ENCODE measurements at places on chromosomes 3 and 15. TPM values are rescaled to one million over a fixed set of nuclear protein-coding genes. Genes with fewer than 3 reads are reported as not detected.

The ALDH1A3 gene
- 0.55 TPM for total RNA-seq

The ABI3BP gene
- 12.9 TPM for total RNA-seq

GRCh38 chr15:98876451-98877369 is 130.9 kb downstream of the PGPEP1L start:
- H3K4me3 ChIP-seq, result peak overlapping the region; percentile 65
- no peaks in the 10 kb centered on the region for H3K36me3 ChIP-seq
- DNase-seq, result peak; percentile 68
- H3K4me1 ChIP-seq, result peaks cover 97% of the 10 kb centered on the region
- peak overlapping the region; percentile 76 for H3K27ac ChIP-seq

DNA sequence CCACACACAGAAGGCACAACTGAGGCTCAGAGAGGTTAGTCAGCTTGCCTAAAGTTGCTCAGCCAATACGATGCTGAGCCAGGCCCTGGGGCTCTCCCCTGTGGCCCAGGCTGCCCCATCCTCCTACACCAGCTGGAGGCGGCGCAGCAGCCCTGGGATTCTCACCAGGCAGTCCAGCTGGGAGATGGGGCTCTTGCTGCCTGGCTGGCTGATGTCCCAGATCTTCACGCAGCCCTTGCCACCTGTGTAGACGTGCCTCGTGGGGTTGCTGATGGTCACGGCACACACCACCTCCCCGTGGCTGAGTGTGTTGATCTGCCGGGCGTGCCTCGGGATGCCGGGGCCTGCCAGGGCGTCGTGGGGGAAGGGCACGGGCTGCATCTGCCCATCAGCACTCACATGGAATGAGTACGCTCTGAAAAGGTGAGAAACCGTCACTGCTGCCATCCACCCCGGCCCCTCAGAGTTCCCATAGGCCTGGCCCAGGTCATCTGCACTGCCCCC is 42.8 kb downstream of the TLE3 start:
- H3K36me3 ChIP-seq, result peaks cover 10% of the 10 kb centered on the region
- no peaks in the 10 kb centered on the region for H3K27me3 ChIP-seq
- no peaks in the 10 kb centered on the region for H3K4me1 ChIP-seq
- no peak for DNase-seq

- H3K4me3 ChIP-seq, result no peak overlapping the region
- peaks cover 5% of the 10 kb centered on the region for H3K36me3 ChIP-seq
- no peak for DNase-seq
- no peaks in the 10 kb centered on the region for H3K4me1 ChIP-seq
- no peaks in the 10 kb centered on the region for H3K27me3 ChIP-seq
- no peak overlapping the region for H3K27ac ChIP-seq
Measured at GRCh38 chr15:61682891-61683735, 377.1 kb downstream of the VPS13C start.

- no peaks in the 10 kb centered on the region for H3K27me3 ChIP-seq
- peak overlapping the region; percentile 44 for H3K27ac ChIP-seq
- H3K36me3 ChIP-seq, result peaks cover 10% of the 10 kb centered on the region
- H3K4me1 ChIP-seq, result peaks cover 46% of the 10 kb centered on the region
Measured at GRCh38 chr15:80991421-80991820, 1.8 kb upstream of the MESD start.

GRCh38 chr15:40452296-40453090 is 11.7 kb downstream of the BAHD1 start:
- no peaks in the 10 kb centered on the region for H3K36me3 ChIP-seq
- peaks cover 54% of the 10 kb centered on the region for H3K4me1 ChIP-seq
- H3K4me3 ChIP-seq, result no peak overlapping the region
- no peak overlapping the region for H3K27ac ChIP-seq
- no peak for DNase-seq
- H3K27me3 ChIP-seq, result no peaks in the 10 kb centered on the region

The ARPIN gene
- 6.0 TPM for total RNA-seq

DNA sequence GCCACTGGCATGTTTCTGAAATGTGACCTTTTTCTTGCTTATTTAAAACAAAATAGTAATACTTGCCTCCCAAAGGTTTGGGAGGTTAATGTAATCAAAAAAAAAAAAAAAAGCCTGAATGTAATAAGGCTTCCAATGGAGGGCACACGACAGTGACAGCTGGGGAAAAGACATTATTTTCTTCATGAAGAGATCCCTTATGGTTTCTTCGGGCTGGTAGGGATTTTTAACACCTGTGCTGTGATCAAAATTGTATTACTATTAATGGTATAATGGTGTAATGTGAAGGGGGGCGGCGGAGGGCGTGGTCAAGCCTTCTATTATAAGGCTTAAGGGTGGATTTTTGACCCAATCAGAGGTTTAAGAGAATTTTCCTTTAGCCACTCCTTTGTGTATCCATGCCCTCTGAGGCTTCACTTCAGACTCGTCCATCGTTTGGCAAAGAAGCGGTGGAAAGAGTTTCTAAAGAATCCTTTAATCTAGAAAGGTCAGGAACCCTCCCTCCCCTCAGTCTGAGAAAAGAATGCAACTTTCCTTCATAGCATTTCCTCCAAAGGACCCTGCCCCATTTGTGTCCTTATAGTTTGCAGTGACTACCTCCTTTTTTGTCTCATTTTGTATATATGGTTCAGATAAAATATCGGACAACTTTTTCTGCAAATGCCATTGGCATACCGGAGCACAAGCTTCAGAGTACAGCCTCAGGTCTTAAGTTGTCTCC is 89.5 kb upstream of the CHD2 start:
- H3K4me3 ChIP-seq, result peak overlapping the region; percentile 85
- peaks cover 8% of the 10 kb centered on the region for H3K36me3 ChIP-seq
- peaks cover 50% of the 10 kb centered on the region for H3K4me1 ChIP-seq

DNA sequence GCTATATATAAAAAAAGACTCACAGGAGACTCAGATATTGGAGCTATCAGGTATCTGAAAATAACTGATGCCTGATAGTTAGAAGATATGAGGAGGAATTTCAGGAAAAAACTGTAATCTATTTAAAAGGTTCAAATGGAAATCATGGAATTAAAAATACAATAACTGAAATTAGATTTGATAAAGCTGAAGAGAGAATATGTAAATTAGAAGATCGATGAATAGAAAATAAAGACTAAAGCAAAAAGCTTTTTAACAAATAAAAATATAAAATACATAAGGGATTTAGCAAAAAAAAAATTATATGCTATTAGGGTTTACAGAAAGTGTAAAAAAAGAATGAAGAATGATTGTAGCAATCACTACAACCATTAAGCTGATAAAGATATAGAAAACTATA is 679.8 kb upstream of the LMCD1 start:
- no peak for DNase-seq
- H3K27ac ChIP-seq, result no peak overlapping the region
- no peaks in the 10 kb centered on the region for H3K4me1 ChIP-seq
- 0 out of 2 replicates have a peak, but pooled peaks cover 4% of the 10 kb centered on the region for H3K36me3 ChIP-seq
- H3K27me3 ChIP-seq, result no peaks in the 10 kb centered on the region
- no peak overlapping the region for H3K4me3 ChIP-seq

The SPATA12 gene
- total RNA-seq, result not detected

- H3K4me1 ChIP-seq, result peaks cover 56% of the 10 kb centered on the region
- no peak overlapping the region for H3K4me3 ChIP-seq
- peaks cover 16% of the 10 kb centered on the region for H3K36me3 ChIP-seq
- H3K27ac ChIP-seq, result no peak overlapping the region
- peaks cover 2% of the 10 kb centered on the region for H3K27me3 ChIP-seq
Measured at GRCh38 chr3:192825657-192826200, 91.9 kb downstream of the MB21D2 start.

DNA sequence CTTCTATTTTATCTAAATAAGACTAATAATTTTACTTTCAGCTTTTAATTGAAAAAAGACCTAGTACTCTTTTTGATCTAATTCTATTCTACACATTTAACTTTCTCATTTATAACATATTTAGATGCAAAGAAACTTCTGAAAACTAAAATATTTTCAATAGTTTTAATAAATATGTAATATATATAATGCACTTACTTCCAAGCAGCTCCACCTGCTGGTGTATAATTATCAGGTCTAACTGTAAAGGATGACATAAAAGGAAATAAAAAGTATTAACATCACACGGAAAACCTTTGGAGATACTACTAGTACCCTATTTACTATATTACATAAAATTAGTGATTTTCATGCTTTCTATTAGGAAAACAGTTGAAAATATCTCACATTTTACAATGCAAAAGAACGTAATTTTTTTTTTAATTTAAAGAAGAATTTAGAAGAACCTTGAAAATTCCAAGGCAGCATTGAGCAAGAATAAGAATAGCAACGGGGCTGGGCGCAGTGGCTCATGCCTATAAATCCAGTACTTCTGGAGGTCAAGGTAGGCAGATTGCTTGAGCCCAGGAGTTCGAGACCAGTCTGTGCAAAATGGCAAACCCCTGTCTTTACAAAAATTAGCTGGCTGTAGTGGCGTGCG is 10.2 kb downstream of the PLSCR5 start:
- DNase-seq, result peak; percentile 9
- H3K36me3 ChIP-seq, result no peaks in the 10 kb centered on the region
- no peak overlapping the region for H3K4me3 ChIP-seq
- H3K4me1 ChIP-seq, result peaks cover 8% of the 10 kb centered on the region
- no peaks in the 10 kb centered on the region for H3K27me3 ChIP-seq

The SAMMSON gene
- not detected for total RNA-seq

- H3K4me1 ChIP-seq, result peaks cover 42% of the 10 kb centered on the region
- no peaks in the 10 kb centered on the region for H3K36me3 ChIP-seq
- H3K27me3 ChIP-seq, result peaks cover 5% of the 10 kb centered on the region
- DNase-seq, result peak; percentile 40
Measured at GRCh38 chr3:120182613-120183511, 88.6 kb upstream of the GSK3B start.

Data from HFFc6 (cell line).